ENCODE measurements at places on chromosomes 1 and 21. TPM values are rescaled to one million over a fixed set of nuclear protein-coding genes. Genes with fewer than 3 reads are reported as not detected.

GRCh38 chr1:30400507-30400906, 322.9 kb downstream of the MATN1 start:
- H3K36me3 ChIP-seq: no peaks in the 10 kb centered on the region
- H3K4me3 ChIP-seq: no peak overlapping the region
- DNase-seq: no peak
- H3K27ac ChIP-seq: no peak overlapping the region
- no peaks in the 10 kb centered on the region for H3K4me1 ChIP-seq
- peaks cover 2% of the 10 kb centered on the region for H3K27me3 ChIP-seq

GRCh38 chr21:42112857-42113256, 41.7 kb downstream of the UMODL1 start:
- H3K27me3 ChIP-seq: peaks cover 5% of the 10 kb centered on the region
- H3K4me1 ChIP-seq: peaks cover 5% of the 10 kb centered on the region
- no peak overlapping the region for H3K4me3 ChIP-seq
- no peak overlapping the region for H3K27ac ChIP-seq
- DNase-seq: peak; percentile 23

DNA sequence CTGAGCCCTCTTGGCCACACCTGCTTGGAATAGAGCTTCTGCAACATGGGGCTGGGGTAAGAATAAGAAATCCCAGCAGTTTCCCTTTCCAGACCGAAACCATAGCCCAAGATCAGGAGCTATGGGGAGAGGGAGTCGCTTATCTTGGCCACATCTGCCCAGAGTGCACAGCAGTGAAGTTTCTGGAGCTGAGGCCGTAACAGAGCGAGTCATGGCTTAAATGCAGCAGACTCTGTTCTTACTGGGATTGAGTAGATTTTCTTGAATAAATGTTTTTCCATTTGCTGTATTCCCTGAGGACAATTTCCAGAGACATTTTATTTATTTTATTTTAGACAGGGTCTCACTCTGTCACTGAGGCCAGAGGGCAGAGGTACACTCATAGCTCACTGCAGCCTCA, 33.5 kb downstream of the CFAP57 start:
- no peak overlapping the region for H3K4me3 ChIP-seq
- peak; percentile 33 for DNase-seq
- peaks cover 26% of the 10 kb centered on the region for H3K4me1 ChIP-seq
- no peaks in the 10 kb centered on the region for H3K27me3 ChIP-seq
- H3K36me3 ChIP-seq: no peaks in the 10 kb centered on the region

ADAMTS5 gene
- total RNA-seq: 14.1 TPM

KCNE1 gene
- 0.43 TPM for total RNA-seq

All from astrocyte (in vitro differentiated cells and primary cell).